ENCODE measurements at places on chromosomes 2 and 18.

GRCh38 chr2:146579147-146579930 lies 1265.5 kb upstream of the ACVR2A start:
- no peak for DNase-seq

DNA sequence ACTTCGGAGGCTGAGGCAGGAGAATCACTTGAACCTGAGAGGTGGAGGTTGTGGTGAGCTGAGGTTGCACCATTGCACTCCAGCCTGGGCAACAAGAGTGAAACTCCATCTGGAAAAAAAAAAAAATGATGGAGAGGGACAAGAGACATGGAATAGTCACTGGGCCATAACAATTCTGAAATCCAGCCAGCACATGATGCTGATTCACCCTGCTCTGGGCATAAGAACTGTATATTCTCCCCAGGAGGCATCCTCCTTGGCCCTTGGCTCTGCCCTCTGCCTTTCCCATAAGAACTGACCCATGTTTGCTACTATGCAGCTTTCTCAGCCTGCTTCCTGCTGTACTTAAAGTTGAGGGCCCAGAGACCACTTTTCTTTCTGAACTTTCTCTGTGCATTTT lies 297.7 kb downstream of the GBX2 start:
- no peak for DNase-seq

- no peak for DNase-seq
Observed at GRCh38 chr18:6737833-6738232, 8.3 kb downstream of the ARHGAP28 start.

GRCh38 chr2:151937966-151938365 lies 109.7 kb upstream of the ARL5A start:
- DNase-seq: no peak

DNA sequence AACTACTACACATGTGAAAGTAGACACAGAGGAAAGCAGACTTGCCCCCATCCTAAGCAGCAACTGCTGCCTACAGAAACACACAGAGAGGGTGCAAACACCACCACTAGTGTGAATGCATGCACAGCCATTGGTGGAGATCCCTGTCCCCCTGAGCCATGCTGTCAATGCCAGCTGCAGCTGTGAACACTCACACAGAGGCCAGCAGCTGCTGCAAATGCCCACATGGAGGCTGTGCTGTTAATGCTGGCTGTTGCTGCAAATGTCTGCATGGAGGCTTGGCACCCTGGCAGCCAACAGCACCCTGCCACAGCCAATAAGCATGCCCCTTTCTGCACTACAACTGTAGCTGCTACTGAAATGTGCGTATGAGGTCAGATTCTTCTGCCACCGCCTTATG lies 355.0 kb downstream of the LNPK start:
- no peak for DNase-seq

DNA sequence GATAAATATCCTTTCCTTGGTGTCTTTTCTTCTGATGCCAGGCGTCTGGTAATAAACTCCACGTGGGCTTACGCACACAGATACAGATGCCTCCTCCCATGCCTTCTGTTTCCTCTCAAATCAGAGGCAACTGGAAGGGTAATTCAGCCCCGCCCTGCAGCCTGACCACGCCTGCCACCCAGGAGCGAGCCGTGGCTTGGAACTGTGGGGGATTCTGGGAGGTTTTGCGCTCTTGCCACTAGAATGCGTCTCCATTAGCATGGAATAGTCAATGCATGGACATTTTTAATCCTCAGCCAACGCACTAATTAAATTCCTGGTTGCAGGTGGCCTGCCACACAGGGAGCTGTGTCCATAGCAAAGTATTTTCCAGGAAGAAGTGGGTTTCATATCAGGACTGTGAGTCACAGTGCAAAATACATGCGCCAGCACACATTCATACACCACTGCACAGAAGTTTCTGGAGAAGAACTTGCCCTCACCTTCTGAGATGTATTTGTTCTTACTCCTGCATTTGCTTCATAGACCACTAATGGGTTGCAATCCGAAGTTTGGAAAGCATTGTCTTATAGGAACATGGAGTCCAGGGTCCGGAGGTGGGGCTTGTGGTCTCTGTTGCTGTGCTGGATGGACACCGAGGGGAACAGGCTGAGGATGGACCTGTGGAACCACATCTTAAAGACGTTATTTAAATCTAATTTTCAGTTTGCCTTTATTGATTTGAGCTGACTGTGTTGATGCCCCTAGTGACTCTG lies 151.4 kb downstream of the LDLRAD4 start:
- no peak for DNase-seq

- DNase-seq: no peak
Observed at GRCh38 chr2:216551234-216552068, 52.8 kb downstream of the RPL37A start.

GRCh38 chr2:85648619-85649018 lies 19.4 kb downstream of the SFTPB start:
- DNase-seq: no peak

- DNase-seq: no peak
Observed at GRCh38 chr18:274313-274712, 6.5 kb upstream of the THOC1 start.

GRCh38 chr2:18980786-18981430 lies 377.5 kb downstream of the OSR1 start:
- DNase-seq: no peak

DNA sequence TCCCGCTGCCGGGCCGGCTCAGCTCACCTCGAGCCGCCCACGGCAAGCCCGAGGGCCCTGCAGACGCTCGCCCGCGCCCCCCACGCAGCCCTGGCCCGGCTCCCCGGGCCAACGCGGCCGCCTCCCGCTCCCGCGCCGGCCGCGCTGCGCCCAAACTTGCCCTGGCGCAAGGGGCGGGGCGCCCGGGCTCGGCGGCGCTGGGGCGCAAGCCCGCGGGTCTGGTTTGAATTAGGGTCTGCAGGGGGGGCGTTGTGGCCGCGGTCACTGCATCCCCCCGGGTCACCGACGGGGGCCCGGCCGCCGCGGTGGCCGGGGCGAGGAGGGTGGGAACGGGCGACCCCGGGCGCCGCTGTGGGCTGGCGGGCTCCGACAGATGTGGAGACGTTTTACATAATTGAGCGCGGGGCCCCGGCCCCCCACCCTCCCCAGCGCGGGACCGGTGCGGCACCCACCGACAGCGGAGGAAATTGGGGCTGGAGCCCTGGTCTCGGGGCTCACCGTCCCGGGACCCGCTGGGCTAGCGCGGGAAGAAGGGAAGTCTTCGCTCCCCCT lies 690 bp downstream of the SDC1 start:
- no peak for DNase-seq

GRCh38 chr2:184357033-184357432 lies 241.3 kb upstream of the ZNF804A start:
- no peak for DNase-seq

DNA sequence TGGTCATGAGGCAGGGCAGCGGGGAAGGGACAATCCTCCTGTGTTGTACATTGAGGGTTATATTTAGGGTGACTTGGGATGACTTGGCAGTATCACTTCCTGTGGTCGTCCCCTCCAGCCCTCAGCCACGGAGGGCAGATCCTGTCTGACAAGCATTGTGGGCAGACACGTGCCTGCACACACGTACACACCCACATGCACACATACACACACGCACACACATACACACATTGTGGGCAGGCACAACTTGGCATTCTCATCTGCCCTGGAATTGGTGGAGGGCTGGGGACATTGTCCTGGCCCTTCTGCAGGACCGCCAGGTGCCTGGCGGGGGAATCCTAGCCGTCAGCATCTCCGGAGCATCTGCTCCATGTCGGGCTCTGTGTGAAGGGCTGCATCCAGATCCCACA lies 47.6 kb downstream of the ODC1 start:
- DNase-seq: peak; percentile 47

DNA sequence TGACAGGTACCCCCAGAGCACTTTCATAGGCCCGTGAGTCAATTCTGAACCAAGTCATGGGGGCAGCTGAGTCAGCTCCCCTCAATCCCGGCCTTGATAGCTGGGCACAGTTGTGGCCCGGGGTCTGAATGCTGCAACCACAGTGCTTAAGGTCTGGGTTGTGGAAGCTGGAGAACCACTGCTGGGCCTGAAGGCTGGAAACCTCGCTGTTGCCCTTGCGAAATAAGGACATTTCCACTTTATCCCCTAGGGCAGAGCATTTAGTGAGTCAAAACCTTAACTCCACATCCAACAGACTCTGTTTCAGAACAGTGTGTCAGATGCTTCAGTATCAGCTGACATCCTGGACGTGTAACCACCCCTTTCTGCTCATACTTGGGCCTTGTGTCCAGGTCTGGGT lies 58.6 kb downstream of the SP110 start:
- DNase-seq: no peak

GRCh38 chr2:81542119-81542518 lies 1237.6 kb upstream of the LRRTM1 start:
- DNase-seq: no peak

DNA sequence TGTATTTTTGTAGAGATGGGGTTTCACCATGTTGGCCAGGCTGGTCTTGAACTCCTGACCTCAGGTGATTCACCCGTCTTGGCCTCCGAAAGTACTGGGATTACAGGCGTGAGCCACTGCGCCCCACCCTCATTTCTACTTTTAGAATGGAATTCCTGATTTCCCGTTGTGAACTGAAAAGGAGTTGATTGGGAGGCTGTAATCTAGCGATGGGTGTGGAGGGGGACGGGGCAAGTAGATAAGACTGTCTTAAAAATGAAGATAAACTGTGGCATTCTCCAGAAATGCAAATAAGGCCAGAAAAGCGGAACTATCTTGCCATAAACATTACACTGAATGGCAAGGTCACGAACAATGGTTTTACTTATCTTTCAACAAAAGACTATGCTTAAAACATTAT lies 135.4 kb downstream of the TRIB2 start:
- DNase-seq: no peak

DNA sequence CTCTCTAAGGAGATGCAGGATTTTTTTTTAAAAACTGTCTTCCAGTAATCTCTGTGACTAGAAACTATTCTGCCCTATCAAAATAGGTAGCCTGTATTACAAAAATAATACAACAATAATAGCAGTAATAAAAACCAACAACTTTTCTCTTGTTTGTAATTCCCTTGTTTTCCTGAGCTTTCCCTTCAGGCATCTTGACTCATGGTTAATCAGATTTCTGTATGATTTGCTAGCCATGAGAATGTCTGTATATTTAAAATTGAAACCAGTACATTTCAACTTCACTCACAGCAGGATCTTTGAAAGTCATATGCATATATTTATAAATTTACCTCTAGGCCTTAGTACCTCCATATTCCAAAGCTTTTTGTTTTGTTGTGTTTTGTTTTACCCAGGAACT lies 38.2 kb downstream of the SLC4A10 start:
- no peak for DNase-seq

- peak; percentile 26 for DNase-seq
Observed at GRCh38 chr2:146927080-146927711, 917.6 kb upstream of the ACVR2A start.

DNA sequence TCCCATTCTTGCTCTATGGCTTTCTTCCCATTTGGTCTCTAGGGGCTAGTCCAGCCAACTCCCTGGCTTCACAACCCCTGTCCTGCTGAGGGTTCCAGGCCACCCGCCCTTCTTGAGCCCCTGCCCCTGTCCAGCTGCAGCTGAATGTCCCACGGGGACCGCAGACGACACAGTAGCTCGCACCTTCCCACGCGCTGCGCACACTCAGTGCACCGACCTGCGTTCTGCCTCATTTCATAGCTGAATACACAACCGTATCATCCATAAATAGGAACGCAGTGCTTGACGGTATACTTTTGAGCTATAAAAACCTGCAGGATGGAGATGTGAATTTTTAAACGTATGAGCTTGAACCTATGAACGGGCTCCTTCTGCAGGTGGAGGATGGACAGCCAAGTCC lies 660.4 kb upstream of the SALL3 start:
- no peak for DNase-seq

DNA sequence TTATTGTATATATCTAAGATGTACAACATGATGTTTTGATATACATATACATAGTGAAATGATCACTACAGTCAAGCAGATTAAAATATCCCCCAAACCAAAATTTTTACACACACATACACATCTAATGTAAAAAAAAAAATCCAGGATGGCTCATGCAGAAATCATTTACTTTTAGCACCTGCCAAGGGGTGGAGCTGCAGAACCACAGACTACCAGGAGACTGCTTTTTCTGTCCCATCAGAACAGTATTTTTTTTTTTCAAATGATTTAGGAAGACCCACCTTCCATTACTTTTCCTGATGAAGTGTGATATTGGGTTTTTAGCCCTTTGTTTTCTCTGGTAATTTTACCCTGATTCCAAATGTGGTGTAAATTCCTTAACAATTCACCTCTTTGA lies 61.9 kb downstream of the AQP4 start:
- no peak for DNase-seq

- peak; percentile 47 for DNase-seq
Observed at GRCh38 chr18:79378536-79379250, 17.0 kb upstream of the NFATC1 start.

DNA sequence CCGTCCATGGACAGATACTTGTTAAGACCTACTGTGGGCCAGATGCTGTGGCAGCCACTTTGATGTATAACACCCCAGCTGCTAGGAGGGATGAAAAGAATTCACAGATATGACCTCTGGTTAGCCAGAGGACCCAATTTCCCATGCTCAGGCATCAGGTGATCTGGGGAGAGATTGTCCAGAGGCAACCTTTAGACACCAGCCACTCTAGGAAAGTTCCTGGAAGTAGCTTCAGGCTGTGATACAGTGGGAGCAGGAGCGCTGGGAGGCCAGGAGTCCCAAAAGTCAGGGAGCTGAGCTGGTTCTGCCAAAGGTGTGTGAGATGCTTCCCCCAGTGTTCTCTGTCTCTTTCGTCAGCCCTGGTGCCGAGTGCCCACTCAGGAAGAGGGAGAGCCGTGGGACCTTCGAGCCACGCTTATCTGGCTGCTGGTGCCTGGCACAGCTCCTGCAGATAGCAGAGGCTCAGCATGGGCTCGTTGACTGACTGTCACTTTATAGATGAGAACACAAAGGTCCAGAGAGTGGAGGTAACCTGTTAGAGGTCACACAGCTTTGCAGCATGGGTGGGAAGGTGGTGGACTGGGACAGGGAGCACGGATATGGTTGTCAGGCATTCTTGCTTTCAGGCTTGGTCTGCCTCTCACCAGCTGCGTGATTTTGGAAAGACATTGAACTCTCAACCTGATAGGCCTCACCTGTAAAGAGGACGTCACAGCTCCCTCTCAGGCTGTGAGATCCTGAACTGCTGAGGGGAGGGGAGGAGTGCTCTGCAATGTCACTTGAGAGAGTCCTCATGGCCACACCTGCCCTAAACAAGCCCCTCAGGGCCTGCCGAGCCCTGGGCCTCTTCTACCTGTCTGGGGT lies 7.8 kb upstream of the RALB start:
- no peak for DNase-seq

- DNase-seq: peak; percentile 75
Observed at GRCh38 chr2:27095745-27096651, 9.4 kb downstream of the KHK start.

GRCh38 chr2:121372721-121373353 lies 87.8 kb upstream of the TFCP2L1 start:
- no peak for DNase-seq

All from adrenal gland (tissue), 19 donors.